Activated CD8-positive, alpha-beta T cell treated with anti-CD3 and anti-CD28 coated beads, Interleukin-2, amount 10 ng/mL, durations not matched to agents 7 days and 5 days (primary cell): ENCODE measurements at places on chromosomes 16 and 17. TPM values are rescaled to one million over a fixed set of nuclear protein-coding genes. Genes with fewer than 3 reads are reported as not detected.

GRCh38 chr17:47883589-47884426 lies 12.2 kb upstream of the SP2 start:
- DNase-seq: no peak

The EPN3 gene
- not detected for total RNA-seq

The COG8 gene
- 37.7 TPM for total RNA-seq

The SGCA gene
- total RNA-seq: not detected

The DNAI2 gene
- 0.52 TPM for total RNA-seq

- no peak for DNase-seq
Observed at GRCh38 chr17:77476931-77477805, 336.4 kb downstream of the SEC14L1 start.
